ENCODE measurements at places on chromosomes 16 and 17.

- DNase-seq: peak; percentile 43
Measured at GRCh38 chr16:31177136-31177535, 2.8 kb upstream of the FUS start.

DNA sequence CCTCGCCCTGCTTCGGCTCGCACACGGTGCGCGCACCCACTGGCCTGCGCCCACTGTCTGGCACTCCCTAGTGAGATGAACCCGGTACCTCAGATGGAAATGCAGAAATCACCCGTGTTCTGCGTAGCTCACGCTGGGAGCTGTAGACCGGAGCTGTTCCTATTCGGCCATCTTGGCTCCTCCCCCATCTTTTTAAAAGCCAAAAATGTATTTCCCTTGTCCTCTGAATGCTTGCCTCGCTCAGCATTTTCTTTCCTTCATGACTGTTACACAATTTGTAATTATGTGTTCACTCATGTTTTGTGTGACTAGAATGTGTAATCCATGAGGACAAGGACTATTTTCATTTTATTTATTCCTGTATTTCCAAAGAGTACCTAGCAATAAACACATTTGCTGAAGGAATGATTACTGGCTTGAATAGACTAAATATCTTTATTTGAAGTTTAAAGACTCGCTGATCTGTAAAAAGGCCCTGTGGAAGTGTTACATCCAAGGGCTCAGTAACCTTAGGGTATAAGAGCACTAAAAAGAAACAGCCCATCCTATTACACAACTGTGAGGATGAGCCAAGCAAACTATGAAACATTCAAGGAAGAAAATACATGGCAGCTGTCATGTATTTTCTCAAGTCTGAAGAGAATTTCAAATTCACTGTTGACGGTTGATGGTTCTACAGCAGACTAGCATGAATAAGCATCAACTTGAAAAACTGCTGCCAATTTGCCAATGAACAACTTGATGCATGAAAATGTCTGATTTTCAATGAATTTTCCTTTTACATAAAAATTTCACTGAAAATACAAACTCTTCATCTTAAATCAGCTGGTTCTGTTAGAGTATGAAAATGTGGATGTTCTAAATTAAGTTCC, 192.6 kb downstream of the MYO1D start:
- no peak for DNase-seq

DNA sequence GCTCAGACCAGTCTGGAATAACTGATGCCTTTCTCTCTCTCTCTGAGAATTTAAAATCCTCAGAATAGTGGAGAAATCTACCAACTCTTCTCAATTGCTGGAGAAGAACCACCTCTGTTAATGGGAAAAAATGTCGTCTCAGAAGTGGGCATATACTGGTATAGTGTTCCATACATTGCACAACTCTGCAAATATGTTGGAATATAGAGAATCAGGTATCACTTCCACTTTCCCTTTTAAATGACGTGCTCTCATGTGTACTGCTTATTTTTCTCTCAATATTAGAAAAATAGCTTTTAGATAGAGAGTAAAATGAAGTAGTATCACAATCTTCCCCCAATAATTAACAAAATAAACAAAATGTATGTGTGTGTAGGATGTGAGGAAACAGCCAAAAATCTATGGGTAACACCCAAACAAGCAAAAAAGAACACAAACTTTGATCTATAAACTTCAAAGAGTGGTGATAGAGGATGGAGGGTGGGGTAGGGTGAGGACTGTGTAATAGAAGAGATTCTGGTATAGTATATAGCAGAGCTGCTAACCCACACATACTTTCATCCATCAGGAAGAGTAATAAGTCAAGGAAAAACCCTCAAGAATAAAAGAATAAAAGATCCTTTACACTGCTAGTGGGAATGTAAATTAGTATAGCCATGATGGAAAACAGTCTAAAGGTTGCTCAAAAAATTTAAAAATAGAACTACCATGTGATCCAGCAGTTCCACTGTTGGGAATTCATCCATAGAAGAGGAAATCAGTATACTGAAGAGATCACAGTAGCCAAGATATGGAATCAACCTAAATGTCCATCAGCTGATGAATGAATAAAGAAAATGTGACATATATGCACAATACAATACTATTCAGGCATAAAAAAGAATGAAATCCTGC, 46.9 kb downstream of the NFATC3 start:
- no peak for DNase-seq

DNA sequence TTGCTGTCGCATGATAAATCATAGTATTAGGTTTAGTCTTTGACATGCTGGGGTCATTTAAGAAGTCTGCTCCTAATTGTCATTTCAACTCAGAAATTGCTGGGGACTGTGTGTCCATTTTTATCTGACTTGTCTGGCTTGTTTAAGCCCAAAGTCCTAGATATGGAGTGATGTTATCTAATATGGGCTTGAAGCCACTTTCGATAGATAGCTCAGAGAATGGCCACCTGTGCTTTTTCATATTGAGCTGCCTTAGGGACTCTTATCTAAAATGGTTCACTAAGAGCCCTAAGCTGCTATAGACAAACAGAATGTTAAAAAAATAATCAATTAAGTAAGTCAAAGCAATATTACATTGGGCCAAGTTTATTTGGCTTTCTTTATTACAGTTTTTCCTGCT, 81.6 kb upstream of the CNTNAP4 start:
- DNase-seq: no peak

DNA sequence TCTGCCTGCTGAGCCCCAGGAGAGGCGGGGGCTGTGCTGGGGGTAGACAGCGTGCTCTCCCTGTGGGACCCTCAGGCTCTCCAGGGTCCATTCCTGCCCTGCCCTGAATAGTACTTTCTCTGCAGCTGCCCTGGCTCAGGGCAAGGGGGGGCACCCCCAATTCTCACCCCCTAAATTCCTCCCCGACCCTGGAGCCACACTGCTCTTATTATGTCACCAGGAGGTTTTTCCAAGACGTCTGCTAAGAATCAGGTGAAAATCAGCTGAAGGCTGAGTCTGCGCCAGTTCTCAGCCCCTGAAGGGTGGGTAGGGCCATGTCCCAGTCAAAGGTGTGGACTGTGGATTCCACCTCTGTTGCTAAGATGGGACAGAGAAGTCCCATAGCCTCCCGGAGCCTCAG, 49.9 kb upstream of the MAP3K14 start:
- no peak for DNase-seq

DNA sequence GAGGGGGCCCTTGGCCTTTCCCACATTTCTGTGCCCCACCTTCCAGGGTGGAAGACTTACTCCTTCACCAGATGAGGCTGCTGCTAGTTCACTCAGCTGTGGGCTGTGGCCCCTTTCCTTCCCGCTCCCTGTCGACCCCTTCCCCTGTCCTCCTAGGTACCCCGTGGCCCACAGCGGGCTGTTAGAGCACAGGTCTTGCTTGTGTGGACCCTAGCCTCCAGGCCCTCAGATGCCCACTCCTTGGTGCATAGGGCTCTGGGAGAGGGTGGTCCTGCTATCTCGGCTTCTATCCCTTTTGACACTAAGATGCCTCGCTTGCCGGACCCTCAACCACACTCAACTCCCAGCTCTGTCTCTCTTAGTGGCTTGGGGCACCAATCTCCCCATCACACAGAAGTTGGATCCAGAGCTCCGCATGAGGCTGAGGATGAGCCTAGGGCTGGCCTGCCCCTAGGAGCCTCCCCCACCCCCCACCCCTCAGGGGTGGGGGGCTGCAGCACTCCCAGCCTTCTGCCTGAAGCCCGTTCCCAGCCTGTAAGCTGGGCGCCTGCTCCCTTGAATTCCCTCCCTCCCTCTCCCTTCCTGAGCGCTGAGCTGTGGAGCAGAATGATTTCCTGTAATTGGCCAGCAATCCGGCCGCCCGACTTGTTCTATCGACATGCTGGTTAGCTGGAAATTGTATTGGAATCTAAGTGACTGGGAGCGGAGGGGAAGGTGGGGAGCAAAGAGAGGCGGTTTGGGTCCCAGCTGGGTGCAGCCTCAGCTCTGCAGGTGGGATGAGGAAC, 30.9 kb downstream of the DCAKD start:
- DNase-seq: no peak

DNA sequence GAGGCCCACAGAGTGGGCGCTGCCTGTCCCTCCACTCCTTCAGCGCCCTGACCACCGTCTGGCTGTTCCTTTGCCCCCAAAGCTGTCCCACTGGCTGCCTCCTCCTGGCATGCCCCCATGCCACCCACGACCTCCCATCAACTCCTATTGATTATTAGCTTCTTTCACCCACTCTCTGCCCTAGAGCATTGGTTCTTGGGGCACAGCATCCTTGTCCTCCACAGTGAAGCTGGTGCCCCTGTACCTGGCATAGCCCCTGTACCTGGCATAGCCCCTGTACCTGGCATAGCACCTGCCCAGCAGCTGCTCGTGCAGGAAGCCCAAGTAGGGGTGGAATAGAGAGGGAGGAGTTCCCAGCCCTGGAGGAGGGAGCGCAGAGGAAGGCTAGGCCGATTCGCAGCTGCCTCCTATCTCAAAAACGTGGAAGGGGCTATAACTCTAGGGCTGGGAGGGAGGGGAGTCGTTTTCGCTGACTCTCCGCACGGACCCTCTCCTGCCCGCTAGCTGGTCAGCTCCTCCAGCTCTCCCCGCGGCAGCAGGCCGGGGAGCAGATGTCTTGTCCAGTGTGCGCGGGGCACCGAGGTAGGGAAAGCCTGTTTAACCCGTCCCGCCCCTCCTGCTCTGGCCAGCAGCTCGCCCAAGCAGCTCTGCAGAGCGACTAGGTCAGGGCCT, 5.7 kb upstream of the ACTG1 start:
- DNase-seq: no peak

GRCh38 chr17:57939797-57940196, 15.4 kb downstream of the CUEDC1 start:
- DNase-seq: peak; percentile 86

DNA sequence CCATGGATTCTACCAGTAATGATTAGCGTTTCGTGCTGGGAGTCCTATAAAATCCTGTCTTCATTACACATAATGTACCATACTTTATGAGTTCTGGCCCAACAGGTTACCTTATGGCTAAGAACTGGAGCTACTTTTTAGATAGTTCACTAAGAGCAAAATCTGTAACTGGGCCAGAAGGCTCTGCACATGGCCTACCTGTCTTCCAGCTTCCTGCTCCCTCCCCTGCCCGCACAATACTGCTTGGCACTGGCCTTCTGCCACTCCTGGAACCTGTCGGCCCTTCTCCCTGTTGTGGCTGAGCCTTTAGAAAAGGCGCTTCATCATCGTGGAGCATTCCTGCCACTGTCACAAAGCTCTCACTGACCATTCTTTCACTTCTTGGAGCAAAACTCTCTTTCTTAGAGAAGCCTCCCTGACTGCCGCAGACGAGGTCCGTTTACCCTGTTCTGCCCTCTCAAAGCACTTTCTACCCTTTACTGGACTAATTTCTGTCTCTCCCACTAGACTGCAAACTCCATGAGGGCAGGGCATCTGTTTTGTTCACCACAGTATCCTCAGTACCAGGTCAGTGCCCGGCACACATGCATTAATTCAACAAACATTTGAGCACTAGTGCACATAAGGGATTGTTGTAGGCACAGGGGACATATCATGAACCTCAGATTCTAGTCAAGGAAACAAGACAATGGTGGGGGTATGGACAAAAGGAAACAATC, 116.5 kb downstream of the PARN start:
- no peak for DNase-seq

DNA sequence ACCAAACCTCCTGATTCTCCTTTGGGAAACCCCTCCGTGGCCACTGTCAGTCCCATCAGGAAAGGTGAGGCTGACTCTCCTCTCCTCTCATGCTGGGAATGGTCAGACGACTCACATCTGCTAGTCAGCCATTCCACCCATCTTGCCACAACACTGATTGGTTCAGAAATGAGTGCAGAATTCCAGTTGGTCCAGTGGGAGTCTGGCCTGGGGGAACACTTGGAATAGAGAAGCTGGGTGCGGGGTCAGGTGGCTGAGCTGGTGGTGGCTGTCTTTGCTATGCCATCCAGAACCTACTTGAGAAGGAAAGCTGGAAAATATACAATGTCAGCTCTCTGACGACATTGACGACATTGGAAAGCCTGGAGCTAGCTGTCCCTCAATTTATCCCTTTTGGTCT, 23.6 kb upstream of the PLLP start:
- no peak for DNase-seq

DNA sequence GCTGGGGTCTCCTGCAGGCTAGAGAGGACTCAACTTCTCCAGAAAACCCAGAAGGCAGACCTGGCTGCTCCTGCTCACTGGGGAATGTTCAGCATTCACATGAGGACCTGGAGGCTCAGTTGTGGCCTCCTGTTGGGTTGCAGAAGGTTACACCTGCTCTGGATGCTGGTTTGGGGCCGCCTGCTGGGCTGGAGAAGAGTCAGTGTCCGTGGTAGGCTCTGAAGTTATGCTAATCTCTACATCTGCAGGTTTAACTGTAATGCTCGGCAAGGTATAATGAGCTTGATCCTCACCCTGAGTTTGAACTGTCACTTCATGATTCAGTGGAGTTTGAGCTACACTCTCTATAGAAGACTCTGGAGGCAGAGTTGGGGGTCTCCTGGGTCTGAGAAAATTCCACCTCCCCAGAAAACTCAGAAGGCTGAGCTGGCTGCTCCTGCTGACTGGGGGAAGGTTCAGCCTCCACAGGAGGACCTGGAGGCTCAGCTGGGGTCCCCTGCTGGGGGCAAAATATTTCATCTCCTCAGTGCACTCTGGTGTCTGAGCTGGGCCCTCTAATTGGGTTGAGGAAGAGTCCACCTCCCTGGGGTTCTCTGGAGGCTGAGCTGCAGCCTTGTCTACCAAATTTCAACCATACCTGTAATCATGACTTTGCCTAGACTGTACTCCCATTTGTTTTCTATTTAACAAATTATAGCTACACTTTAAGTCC, 23.5 kb downstream of the RDM1 start:
- no peak for DNase-seq

DNA sequence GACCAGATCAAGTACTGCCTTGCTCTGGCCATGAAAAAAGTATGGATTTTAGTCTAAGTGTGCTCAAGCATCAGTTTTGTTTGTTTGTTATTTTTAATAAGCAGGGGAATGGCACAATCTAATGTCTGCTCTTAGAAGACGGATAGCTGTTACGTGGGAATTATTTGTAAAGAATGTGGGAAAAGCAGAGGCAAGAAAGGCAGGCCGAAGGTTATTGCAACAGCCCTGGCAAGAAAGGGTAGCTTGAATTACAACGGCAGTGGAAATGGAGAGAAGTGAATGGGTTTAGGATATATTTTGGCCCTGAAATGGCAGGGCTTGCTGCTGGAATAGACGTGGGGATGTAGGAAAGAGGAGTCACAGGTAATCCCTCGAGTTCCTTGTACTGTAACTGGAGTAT, 987 bp upstream of the HASPIN start:
- DNase-seq: no peak

GRCh38 chr17:57875290-57876022, 25.6 kb upstream of the MRPS23 start:
- DNase-seq: no peak

GRCh38 chr17:32931686-32932085, 3.7 kb downstream of the TMEM98 start:
- DNase-seq: no peak

GRCh38 chr17:49557312-49558024, 18.2 kb upstream of the NXPH3 start:
- no peak for DNase-seq

GRCh38 chr17:78678222-78678557, 101.0 kb upstream of the DNAH17 start:
- no peak for DNase-seq

Data from SIG-M5 (cell line).